ENCODE measurements at places on chromosomes 11 and 22.

GRCh38 chr22:40694411-40694810, 15.1 kb downstream of the MCHR1 start:
- DNase-seq, result no peak

- DNase-seq, result no peak
These were observed 42.0 kb downstream of the FAM83F start for GRCh38 chr22:40036591-40037225.

GRCh38 chr11:35389897-35390465, 29.4 kb downstream of the SLC1A2 start:
- DNase-seq, result no peak

- no peak for DNase-seq
These were observed 3.4 kb downstream of the DCHS1 start for GRCh38 chr11:6652182-6652581.

- DNase-seq, result no peak
These were observed 453.5 kb downstream of the LRRC4C start for GRCh38 chr11:41005986-41006385.

- DNase-seq, result no peak
These were observed 33.3 kb upstream of the NNMT start for GRCh38 chr11:114262681-114263512.
